ENCODE measurements at places on chromosomes 7 and 10.
A peak's percentile ranks its signal among the peaks of the same experiment; 100 is the strongest.

DNA sequence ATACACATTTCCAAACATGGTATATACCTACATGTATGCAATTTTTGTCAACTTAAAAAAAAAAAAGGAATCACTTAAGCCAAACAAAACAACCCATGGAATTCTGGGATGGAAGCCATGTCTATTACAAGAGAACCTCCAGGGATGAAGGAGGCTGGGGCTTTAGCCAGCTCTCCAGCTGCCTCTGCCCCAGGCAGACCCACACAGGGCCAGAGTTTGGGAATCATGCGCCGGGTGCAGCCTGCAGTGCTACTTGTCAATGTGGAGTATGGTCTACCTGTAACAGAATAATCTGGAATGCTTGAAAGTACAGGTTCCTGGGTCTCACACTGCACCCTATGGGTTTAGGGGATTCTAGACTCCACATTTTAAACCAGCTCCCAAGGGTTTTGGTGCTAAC lies 10.8 kb downstream of the ATP6V0E2 start:
- DNase-seq, result no peak

- no peak for DNase-seq
Observed at GRCh38 chr7:129993275-129993674, 40.5 kb upstream of the UBE2H start.

- DNase-seq, result no peak
Observed at GRCh38 chr10:88366772-88367171, 216.3 kb downstream of the RNLS start.

- peak; percentile 25 for DNase-seq
Observed at GRCh38 chr7:149873970-149874643, 338 bp downstream of the ATP6V0E2 start.

- no peak for DNase-seq
Observed at GRCh38 chr7:1645476-1645875, 24.6 kb upstream of the ELFN1 start.

GRCh38 chr10:33982995-33983394 lies 648.5 kb upstream of the NRP1 start:
- no peak for DNase-seq

- DNase-seq, result peak; percentile 31
Observed at GRCh38 chr7:139739863-139740597, 37.8 kb downstream of the HIPK2 start.

GRCh38 chr7:128192497-128193142 lies 48.5 kb upstream of the LEP start:
- DNase-seq, result no peak
